ENCODE measurements at places on chromosomes 16 and 17. TPM values are rescaled to one million over a fixed set of nuclear protein-coding genes. Genes with fewer than 3 reads are reported as not detected.

The SOX8 gene
- not detected for total RNA-seq

DNA sequence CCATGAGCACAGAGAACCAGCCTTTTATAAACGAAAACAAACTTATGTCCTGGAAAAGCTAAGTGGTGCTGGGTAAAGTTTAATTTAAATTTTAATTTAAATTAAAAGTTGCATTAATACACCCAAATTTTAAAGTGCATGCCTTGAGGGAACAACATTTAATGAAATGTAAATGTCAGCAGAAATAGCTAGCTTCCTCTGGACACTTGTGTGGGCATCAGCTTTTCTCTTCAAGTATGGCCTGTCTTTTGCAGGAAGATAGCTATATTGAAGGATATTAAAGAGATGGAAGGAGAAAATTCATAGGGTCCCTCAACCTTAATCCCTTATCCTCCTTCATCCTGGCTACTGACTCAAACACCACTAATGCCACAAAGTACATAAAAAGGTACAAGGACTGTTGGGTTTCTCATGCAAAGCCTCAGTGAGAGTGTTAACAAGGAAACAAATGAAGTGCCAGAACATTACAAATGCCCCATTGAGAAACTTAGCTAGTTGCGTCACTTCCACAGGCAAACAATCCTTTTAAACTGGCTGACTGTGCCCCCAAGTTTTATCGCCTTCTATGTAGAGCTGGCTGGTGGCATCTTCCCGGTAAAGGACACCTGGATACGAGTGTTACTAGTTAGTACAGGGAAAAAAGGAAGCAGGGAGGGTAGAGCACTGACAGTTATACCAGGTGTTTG is 14.1 kb downstream of the PHF12 start:
- DNase-seq: no peak

The HLF gene
- total RNA-seq: 54.1 TPM

DNA sequence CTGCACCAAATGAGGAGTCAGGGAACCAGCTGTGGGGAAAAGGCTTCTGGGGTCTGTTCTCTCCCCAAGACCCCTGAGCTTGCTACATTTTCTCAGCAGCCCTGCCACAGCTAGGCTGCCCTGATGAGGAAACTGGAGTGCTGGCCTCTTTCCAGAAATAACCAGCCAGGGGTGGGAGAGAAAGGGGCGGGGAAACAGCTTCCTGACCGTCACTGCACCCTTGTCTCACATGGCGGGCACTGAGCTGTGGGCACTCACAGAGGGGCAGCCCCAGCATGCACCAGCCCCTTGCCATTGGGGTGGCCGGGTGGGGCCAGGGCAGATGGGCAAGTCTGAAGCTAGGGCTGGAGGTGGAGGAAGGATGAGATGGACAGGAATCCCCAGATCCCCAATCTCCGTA is 2.9 kb downstream of the SRL start:
- DNase-seq: no peak

DNA sequence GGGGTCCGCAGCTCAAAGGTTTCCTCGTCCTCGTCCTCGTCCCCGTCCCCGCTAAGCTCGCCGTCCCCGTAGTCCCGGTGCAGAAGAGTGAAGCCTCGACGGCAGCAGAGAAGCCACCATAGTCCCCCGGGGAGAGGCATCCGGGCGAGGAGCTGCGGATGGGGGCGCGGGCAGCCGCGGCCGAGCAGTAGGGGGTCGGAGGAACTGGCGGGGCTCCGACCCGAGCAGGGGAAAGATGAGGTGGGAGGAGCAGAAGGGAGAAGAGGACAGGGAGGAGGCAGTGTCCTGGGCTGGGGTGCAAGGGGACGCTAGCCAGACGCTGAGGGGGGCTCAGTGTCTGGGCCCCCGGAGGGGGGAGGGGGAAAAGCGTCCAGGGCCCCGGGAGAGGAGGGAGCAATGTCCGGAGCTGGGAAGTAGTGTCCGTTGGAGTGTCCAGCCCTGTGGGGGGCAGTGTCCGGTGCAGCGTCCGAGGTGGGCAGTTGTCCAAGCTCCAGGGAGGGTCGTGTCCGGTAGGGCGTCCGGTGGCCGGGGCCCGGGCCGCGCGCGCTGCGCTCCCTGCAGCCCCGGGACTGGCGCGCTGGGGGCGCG is at the start of gene PLEKHH3:
Gene PLEKHH3 (minus strand): TSS at position 571 of the 588 bp plus-strand sequence. CDS start 431 bp downstream, at position 140.
- DNase-seq: no peak

DNA sequence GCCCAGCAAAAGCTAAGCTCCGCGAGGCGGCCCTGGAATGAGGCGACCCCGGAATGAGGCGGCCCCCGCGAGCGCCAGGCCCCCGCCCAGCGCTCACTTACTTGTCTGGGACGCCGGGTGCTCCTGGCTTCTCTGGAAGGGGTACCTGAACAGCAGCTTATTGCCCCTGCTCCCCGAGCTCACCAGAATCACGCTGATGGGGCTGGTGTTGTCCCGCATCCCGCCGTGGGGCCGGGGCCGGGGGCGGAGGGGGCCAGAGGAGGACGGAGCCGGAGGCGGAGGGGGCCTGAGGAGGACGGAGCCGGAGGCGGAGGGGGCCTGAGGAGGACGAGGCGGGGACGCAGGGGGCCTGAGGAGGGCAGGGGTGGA is 440 bp downstream of the NPRL3 start:
- peak; percentile 17 for DNase-seq

DNA sequence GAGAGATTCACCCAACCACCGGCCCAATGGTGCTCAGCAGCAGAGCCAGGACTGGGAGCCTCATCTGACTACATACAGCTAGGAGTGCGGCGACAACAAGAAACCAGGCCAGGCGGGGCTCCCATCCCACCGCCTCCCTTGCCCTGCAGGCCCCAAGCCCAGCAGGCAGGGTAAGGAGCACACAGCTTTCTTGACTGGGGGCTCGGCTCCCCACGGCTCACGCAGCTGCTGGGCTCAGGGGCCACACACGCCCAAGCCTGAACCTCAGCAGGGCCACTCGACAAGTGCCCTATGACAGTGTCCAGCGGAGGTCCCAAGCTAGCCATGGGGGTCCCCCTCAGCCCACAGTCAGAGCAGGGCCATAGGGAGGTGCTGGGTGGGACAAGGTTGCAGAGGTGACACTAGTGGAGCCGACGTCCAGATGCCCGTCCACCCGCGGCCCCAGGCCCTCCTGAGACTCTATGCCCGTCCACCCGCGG is 13.7 kb downstream of the PIEZO1 start:
- no peak for DNase-seq

DNA sequence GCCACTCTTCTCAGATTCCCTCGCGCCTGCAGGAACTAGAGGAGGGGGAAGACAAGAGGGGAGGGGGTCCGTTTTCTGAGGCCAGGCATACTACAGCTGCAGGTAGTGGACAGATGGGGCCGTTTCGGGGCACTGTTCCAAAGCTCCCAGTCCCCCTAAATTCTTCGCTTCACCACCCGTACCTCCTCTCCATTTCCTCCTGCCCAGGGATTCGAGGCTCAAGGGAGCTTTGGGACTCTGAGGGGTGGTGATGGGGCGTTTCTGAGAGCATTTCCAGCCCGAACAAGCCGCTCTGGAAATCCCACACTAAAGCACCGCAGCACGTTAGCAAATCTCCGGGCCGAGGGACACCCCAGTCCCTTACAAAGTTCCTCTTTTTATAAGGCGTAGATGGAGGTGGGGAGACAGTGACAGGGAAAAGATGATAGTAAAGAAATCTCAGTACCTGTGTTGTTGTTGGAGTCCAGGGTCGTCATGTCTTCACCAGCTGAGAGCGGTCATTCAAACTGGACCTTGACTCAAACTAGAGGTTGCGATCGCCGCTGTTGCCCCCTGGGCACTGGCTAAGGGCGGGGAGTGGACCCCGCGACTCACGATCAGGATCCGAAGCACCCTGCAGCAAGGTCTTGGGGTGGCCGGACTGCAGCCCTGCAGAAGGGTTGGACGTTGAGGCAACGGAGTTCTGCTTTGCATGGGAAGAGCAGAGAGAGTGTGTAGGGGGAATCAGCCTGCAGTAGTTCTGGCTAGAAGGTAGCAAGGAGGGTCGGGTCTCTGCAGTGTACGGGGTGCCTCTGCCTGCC is 570 bp downstream of the NR1D1 start:
- peak; percentile 27 for DNase-seq

The PHOSPHO1 gene
- not detected for total RNA-seq

GRCh38 chr17:47941246-47942095 is at the start of gene PNPO:
PNPO (plus strand) TSS chr17:47941571; CDS start chr17:47941676, 105 bp downstream.
- peak; percentile 96 for DNase-seq

GRCh38 chr16:79155471-79155870 is 445.1 kb downstream of the MAF start:
- DNase-seq: peak; percentile 10
